Omental fat pad (tissue), 4 donors: ENCODE measurements at places on chromosomes 2 and 18. TPM values are rescaled to one million over a fixed set of nuclear protein-coding genes. Genes with fewer than 3 reads are reported as not detected.
A peak's percentile ranks its signal among the peaks of the same experiment; 100 is the strongest.

Gene TXNL4A
- total RNA-seq = 36.3 TPM

Gene KCNF1
- 0.79 TPM for total RNA-seq

Gene FAM228A
- 1.1 TPM for total RNA-seq

Gene GPR17
- not detected for total RNA-seq

Gene ALK
- total RNA-seq = 2.2 TPM

Gene SP5
- total RNA-seq = 0.65 TPM

Gene CELF4
- total RNA-seq = not detected

Gene EIF4E2
- 33.5 TPM for total RNA-seq

Gene DHRS9
- 3.0 TPM for total RNA-seq

Gene ZBTB14
- 13.2 TPM for total RNA-seq

Gene ACMSD
- not detected for total RNA-seq

- no peak for DNase-seq
Observed at GRCh38 chr2:199018826-199019225, 438.9 kb downstream of the SATB2 start.

- no peak for DNase-seq
Observed at GRCh38 chr2:2742726-2743125, 411.7 kb upstream of the MYT1L start.

DNA sequence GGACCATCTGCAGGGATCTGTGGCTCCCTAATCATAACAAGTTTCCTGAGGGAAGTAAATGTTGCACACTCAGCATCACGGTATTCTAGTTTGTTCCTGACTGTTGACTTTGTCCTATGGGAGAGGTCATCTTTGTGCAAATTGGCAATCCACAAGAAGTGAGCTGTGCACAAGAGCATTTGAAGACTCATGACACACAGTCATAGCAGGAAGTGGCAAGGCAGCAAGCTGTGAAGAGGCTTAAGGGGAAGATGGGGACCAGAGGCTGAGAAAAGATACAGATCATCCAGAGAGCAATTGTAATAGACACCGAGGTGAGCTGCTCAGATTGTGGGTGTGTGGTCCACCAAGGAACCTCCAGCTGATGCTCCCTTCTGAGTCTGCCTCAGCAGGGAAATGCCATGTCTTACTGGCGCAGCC lies 2.7 kb downstream of the TNP1 start:
- DNase-seq = no peak

- DNase-seq = no peak
Observed at GRCh38 chr18:3447068-3447894, 2.7 kb upstream of the TGIF1 start.

DNA sequence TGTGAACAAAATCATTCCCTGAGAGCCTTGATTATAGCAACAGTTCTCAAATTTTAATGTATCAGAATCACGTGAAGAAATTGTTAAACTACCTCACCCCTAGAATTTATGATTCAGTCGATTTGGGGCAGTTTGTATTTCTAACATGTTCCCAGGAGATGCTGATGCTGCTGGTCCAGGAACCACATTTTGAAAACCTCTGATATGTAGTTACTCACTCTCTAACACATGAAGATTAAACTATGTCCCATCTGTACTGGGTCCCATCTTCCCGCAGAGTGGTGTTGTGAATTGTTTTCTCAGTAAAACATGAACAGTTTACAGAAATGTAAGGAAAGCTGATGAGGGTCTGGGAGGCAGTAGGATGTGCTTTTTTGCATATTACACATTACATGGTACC lies 223.1 kb downstream of the CDH20 start:
- no peak for DNase-seq

GRCh38 chr2:6630209-6630608 lies 235.5 kb downstream of the CMPK2 start:
- DNase-seq = no peak

DNA sequence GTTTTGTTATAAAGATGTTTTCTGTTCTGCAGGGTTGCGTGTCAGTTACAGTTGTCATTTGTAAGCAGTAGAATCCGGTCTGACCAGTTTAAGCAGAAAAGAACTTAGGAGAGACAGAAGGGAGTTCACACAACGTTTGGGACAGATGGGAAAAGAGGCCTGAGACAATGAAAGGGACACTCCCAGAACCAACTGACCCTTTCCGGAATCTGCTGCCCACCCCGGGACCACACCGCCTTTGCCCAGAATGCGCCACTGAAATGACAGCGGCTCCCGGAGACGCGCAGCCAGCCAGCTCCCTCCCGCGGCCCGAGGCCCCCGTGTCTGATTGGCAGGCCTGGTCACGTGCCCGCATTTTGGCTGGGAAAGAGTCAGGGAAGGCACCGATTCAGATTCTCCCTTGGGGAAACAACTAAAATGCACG lies 244.6 kb downstream of the BCL2 start:
- DNase-seq = peak; percentile 54

DNA sequence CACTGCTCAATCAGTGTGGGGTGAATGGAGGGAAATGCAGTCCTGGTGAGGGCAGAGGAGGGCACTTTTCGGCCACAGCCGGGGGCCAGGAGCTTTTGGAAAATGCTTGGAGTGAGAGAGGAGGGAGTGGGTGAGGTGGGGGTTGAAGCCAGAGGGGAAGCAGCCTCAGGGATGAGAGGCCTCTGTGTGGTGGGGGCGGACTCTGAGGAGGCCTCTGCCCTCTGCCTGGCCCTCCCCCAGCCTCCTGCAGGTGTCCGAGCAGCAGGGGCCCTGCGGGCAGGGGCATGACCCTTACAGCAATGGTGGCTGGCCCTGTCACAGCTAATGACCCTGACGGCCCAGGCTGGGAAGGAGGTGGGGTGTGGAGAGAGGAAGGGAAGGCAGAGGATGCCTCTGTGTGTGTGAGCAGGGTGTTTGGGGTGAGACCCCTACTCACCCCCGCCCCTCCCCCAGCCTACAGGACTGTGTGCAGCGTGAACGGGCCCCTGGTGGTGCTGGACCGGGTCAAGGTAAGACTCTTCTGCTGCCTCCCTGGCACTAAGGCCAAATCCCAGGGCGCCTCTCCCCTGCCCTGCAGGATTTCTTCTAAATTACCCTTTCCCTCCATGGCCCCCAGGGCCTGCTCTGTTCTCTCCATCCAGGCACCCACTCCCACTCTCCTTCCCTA lies 7.6 kb downstream of the ATP6V1B1 start:
- no peak for DNase-seq

DNA sequence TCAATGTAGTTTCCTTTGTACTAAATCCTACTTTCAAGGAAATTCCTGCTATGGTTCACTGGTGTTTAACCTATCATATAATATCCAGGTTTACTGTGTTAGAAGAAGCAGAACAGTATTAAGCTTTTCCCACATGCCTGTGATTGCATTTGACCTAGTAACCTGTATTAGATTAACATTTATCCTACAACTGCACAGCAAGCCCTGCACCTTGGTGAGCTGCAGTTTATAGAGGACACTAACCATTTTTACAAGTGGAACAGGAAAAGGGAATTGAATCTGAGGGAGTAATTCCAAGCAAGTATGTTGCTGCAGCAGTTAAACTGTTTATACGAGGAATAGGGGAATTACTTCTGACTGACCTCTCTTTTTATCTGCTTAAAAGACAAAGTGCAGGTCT lies 328.6 kb downstream of the ETAA1 start:
- DNase-seq = no peak

GRCh38 chr2:176390276-176391147 lies 121.3 kb downstream of the MTX2 start:
- no peak for DNase-seq

DNA sequence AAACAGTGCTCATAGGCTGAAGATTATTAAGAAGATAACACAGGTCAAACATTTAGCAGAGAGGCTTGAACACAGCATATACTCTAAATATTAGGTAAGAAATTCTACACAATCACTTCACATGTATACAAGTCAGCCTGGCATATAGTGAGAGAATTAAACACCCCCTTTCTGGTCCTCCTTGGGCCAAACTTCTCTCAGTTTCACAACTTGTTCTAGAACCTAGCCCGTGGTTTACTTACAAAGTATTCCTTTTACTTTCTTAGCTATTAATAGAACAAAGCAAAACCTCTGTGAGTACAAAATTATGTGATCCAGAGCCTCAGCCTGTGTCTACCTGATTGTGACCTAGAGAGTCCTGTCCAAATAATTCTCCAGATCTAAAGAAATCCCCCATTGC lies 562.8 kb downstream of the TNS1 start:
- no peak for DNase-seq

DNA sequence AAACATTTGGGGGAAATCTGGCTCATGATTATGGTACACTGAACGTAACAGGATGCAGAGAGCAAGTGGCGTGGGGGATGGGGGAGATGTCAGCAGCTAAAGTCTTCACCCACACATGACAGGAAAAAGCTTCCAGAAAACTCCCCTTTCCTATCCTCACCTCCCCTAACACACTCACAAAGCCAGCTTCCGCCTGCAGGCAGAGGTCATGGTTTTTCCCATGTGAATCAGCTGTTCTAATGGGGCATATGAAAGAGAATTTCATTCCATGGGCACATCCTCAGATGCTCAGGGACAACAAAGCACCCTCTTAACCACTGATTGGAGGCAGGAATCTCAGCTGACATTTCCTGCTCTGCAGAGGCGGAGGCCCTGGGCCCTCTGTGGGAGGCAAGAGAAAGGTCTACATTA lies 129.1 kb downstream of the TSN start:
- no peak for DNase-seq

GRCh38 chr18:58347135-58347534 lies 281.8 kb downstream of the ALPK2 start:
- no peak for DNase-seq

DNA sequence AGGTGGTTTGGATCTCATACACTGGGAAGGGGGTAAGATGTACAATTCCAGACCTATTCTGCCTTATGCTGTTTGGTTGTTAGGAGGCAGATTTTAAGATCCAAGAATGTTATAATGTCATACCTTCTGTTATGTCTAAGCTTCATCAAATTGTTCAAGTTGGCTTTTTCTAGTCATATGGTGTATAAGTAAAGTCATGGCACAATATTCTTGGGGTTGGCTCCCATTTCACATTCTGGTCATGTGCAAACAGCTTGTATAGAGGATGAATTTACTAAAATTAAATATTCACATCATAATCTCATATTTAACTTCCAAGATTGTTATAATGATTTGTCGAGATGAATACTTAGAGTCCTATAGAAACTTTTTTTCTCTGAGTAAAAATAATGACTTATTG lies 424.9 kb upstream of the HNMT start:
- DNase-seq = no peak

- no peak for DNase-seq
Observed at GRCh38 chr2:39932198-39932597, 153.1 kb upstream of the THUMPD2 start.

GRCh38 chr2:175188761-175189160 lies 7.3 kb upstream of the ATP5MC3 start:
- no peak for DNase-seq

GRCh38 chr2:23505218-23505983 lies 120.4 kb downstream of the KLHL29 start:
- no peak for DNase-seq

DNA sequence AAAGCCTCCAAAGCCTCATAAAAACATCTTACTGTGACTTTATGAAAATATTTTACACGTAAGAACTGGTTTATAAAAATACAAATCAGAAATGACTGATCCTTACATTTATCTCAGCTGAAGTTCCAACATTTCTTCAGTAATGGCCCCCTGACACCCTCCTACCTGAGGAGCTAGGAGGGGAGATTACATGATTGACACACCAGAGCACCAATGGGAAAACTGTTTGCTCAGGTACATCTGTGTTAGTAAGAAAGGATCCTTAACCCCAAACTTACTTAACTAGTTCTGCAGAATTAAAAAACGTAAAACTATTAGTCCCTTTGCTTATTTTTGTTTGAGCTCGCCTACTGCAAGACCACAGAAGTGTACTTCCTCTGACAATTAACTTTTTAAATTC lies 27.0 kb downstream of the ENOSF1 start:
- DNase-seq = no peak

DNA sequence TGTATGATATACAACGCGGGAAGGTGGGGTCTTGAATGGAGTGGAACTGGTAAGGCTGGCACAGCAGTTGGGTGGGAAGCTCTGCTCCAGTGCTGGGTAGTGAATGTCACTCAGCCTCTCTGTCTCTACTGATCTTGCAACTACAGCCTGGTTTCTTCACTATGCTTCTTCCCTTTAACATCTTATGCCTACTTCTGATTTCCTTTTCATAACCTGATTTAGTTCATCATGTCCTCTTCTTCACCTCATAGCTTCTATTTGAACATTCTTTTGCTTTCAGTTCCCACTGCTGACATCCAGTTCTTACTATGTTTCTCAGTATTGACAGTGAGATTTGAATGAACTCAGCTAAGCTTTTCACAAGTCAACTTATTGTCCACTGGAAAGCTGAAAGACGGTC lies 286.2 kb downstream of the ARL6IP6 start:
- DNase-seq = no peak
